Activated CD8-positive, alpha-beta memory T cell treated with anti-CD3 and anti-CD28 coated beads for 4 hours (primary cell): ENCODE measurements at places on chromosomes 7 and 10.

GRCh38 chr7:102888561-102889233, 24.1 kb upstream of the LRRC17 start:
- DNase-seq, result no peak

DNA sequence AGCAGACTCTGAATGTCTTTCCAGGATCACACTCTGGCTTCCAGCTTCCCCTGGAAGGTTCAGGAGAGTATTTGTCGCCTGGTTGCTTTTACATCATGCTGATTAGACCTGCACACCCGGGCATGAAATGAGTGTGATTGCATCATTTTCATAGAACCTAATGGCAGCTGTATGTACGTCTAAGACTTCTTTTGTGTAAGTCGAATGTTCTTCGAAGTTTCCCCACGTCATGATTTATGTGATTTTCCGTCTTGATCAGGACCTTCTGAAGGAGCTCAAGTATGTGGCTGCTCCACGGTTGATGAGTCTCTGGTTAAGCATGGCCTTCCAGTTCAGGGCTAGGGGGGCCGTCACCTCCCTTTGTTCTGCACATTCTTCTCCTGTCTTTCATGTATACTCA, 4.5 kb downstream of the EIF4H start:
- no peak for DNase-seq

DNA sequence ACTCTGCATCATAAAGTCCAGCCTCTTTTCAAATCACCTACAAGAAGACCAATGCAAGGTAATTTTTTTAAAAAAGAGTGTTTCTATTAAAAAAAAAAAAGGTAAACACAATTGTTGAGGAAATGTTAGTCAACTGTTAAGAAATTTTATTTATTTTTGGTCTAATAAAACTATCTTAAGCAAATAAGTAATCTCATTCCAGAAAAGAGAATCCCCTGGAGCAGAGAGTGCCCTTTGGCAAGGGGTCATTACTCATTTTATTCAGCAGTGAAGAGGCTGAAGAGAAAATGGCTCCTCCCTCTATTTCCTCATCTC, 63.4 kb upstream of the GSDME start:
- DNase-seq, result no peak

- no peak for DNase-seq
These were observed 109.7 kb upstream of the GDF10 start for GRCh38 chr10:47190301-47190700.
